ENCODE measurements at places on chromosomes 7 and 10.

DNA sequence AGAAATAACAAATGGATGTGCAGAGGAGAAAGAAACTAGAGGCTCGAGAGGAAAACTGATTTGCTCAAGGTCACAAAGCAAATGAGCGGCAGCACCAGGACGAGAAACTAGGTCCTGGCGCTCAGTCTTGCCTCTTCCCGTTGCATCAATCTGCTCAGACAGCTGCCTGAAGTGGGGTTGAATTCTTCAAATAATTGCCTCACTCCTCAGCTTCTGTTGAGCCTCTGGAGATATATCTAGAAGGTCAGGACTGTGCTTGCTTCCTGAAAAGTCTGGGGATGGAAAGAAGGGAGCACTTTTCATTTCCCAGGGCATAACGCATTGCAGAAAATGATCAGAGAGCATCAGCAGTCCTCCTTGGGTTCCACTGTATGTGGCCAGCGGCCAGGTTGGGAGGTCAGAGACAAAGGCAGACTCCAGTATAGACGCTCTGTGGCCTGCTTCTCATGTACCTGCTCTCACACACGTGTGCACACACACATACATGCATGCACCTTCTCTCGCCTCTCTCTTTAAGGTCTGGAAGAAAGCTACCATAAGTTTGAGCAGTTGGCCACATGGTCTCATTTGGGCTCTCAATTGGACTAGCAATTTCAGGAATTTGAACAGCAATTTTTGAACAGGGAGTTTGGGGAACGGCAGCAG is 83.7 kb upstream of the DUSP5 start:
- DNase-seq = no peak

GRCh38 chr10:1359626-1359955 is 303.4 kb downstream of the WDR37 start:
- DNase-seq = no peak

GRCh38 chr10:115093776-115094408 is 727 bp downstream of the ATRNL1 start:
- no peak for DNase-seq

DNA sequence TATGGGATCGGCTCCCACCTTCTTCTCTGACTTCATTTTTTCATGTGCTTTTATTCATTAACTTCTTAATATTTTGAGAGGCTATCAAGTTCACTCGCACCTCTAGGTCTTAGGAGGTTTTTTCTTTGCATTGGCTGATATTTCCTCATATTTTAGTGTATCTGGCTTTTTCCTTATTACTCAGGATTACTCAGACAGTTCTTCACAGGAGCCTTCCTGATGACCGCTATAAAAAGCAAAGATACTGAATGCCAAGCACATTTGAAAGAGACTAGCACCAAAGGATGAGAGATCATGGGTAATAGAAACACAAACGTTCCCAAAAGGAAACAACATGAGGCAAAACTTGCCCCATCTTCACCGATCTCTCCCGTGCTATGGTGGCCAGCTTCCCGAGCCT is 409.2 kb upstream of the KLF6 start:
- DNase-seq = no peak

DNA sequence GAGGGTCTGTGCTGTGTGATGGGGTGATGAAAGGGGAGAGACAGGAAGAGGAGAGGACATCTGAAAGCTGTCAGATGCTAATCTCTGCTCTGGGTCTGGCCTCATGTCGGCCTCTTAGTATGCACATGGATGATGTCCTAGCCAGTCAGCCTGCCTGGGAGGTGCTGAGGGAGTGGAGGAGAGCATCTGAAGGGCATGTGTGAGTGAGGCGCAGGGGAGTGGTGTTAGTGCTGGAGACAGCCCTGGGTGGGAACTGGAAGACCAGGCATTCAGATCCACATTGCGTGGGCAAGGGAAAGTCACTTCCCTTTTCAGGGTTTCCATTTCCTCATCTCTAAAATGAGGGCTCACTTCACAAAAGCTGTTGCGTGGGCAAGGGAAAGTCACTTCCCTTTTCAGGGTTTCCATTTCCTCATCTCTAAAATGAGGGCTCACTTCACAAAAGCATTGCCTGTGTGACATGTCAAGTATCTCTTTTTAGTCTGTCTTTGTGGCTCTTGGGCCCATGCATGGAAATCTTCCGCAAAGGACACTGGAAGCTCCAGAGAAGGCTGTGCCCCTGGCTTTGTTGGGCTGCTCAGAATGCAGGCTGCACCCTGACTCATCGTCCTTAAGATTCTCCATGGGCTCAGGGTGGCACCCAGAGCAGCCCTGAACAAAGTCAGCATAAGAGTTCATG is 10.0 kb downstream of the SFTPD start:
- peak; percentile 3 for DNase-seq

DNA sequence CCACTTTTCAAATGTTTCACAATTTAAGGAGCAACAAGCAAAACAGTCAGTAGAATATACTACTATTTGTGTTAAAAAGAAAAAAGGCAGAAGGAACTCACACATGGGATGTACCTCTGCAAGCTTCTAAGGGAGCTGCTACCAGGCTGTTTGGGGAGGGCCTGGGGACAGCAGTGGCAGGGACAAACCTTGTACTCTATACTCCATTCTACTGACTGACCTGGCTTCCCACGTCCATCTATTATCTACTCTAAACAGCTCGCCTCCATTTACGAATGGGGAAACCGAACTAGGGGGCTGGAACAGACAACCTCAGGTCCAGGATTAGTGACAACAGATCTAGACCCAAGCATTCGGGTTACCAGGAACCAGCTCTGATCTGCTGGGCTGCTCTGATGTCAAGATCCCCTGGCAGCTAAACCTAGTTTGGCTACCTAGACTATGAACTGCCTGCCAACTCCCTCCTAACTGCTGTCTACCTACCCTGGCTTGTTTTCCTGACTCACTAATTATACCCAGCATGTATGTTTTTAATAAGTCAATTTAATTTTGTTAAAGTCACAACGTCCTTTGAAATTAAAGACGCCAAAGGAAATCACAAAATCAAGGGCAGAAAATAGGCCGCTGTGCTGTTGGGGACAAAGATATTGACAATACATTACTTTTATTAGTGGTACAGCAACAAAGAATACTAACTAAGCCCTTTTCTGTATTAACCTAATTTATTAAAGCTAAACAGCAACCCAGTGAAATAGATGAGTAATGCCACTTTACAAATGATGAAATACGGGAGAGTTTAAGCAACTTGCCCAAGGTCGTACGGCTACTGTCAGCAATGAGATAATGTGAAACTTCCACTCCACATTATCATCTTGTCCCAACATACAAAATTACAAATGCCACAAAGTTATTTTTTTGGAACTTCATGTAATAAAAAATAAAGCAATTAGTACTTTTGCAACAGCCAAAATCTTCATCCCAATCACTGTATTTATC is 5.3 kb downstream of the PSAP start:
- no peak for DNase-seq
